ENCODE measurements at places on chromosomes 11 and 22.

- DNase-seq = no peak
These were observed 21.5 kb upstream of the MSANTD4 start for GRCh38 chr11:106043540-106043939.

- DNase-seq = no peak
These were observed 15.9 kb downstream of the INCENP start for GRCh38 chr11:62139526-62140303.

- DNase-seq = peak; percentile 25
These were observed 23.5 kb upstream of the L3MBTL2 start for GRCh38 chr22:41181349-41182241.

GRCh38 chr22:26762503-26763472 lies 105.4 kb downstream of the MIAT start:
- DNase-seq = no peak

DNA sequence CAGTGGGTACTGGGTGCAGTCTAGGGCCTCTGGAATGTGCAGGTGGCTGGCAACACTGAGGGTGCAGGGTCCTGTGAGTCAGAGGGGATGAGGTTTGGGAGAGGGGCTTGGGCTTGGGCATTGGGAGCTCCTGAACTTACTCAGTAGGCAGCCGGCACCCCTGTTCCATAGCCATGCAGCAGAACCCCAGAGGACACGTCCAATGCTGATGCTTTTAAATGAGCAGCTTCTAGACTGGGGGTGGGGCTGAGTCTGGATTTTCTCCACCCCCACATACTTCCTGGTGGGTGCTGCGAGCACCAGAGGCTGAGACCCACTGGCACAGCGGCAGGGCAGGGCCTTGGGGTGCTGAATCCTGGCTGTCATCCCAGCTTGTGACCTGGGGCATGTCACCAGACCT lies 71.4 kb downstream of the ARHGAP8 start:
- no peak for DNase-seq

DNA sequence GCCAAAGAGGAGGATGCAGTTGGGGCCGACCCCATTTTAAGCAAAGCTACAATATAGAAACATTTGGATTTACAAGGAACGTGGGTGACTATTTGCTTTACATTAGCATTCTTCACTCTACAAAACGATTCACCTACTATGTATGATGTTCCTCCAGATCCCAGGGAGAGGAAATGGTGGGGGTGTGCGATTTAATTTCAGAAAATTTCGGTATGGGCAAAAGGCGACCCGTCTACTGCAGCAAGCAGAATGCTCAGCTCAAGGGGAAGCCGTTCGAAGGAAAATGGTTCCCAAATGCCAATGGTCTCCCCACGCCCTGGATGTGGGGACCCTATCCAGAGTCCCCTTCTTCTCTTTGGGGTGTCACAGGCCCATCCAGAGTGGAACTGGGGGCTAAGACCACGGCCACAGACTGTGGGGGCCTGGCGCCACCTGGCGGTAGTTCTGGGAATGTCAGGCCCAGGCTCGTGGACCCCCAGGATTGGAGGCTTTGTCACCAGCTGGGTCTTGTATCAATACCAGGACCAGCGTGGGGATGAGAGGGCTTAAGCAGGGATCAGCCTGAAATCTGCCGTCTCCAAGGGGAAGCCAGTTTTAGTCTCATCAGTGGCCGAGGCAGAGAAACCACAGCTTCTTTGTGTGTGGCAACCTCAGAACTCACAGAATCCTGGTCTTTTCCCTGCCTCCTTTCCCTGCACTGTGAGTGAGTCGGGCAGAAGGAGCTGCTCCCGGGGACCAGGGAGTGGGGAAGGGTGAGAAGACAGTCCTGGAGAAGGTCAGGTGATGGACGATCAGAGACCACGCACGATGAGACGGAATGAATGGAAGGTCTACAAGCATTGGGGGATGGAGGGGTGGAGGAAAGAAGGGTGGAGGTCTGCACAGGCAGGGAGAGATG lies 8.4 kb downstream of the LRRC10B start:
- DNase-seq = peak; percentile 57

DNA sequence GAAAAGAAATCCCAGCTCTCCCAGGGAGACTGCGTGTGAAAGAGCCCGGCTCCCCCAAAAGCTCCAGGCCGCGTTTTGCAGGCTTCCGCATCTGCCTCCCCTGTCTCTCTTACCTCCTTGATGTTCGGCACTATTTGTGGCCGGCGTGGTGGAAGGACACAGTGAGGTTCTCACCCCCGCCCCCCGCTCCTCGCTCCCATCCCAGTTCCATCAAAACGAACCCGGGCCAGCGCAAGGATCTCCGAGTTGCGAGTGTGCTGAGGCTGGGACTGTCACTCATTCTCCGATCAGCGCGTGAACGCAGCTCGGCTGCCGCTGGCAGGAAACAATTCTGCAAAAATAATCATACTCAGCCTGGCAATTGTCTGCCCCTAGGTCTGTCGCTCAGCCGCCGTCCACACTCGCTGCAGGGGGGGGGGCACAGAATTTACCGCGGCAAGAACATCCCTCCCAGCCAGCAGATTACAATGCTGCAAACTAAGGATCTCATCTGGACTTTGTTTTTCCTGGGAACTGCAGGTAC lies at the start of gene NCAM1:
Gene NCAM1, plus strand, starts transcription at position 275 of the 523 bp plus-strand sequence.
- peak; percentile 65 for DNase-seq

DNA sequence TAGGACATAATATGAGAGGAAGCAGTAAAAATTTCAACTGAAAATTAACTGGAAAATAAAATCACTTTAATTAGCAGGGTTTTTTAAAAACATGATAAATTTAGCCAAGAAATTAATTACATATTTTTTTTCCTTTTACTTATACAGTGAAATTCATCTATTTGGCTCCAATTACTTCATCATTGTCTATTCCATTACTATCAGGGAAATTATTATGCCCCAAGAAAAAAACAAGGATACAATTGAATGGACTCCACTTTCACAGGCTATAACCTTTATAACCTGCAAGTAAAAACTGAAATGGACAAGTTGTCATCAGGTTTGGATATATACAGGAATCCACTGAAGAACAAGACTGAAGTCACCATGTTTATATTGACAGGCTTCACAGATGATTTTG lies at the start of gene OR5T3:
Gene OR5T3, plus strand, starts transcription at position 301 of the 400 bp plus-strand sequence. Its CDS starts 0 bp downstream, at position 301.
- no peak for DNase-seq

DNA sequence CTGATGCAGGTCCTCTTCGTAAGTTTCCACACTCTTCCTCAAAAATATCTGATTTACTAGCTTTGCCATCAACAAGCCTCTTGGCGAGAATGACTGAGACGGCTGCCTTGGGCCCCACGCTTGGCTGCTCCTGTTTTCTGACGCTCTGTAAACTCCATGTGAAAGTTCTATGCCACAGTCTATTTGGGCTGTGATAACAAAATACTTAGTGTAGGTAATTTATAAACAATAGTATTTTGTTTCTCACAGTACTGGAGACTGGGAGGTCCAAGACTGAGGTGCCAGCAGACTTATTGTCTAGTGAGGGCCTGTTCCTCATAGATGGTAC lies 123.2 kb upstream of the SORL1-AS1 start:
- DNase-seq = no peak

- no peak for DNase-seq
These were observed 49.8 kb upstream of the GAB2 start for GRCh38 chr11:78467370-78467769.

- peak; percentile 41 for DNase-seq
These were observed 193.2 kb upstream of the PLET1 start for GRCh38 chr11:112453601-112454577.
